Hippocampal formation (tissue), 2 donors: ENCODE measurements at places on chromosomes 3 and 15.

DNA sequence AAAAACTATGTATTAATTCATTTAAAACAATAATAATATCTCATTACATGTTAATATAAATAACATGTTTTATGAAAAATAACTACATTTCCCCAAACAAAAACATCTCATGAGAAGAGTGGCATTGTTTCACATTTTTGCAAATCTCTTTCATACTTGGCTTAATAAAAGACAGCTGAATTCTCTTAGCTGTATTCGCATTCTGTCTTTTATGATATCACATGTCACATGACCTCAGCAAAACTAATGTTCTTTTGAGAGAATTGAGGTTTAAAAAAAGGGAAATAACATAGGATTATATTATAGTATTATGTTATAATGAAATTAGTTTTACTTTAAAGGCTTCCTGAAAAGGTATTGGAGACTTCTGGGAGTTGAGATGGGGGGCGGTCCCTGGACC is 48.4 kb upstream of the SPPL2A start:
- no peak for DNase-seq

DNA sequence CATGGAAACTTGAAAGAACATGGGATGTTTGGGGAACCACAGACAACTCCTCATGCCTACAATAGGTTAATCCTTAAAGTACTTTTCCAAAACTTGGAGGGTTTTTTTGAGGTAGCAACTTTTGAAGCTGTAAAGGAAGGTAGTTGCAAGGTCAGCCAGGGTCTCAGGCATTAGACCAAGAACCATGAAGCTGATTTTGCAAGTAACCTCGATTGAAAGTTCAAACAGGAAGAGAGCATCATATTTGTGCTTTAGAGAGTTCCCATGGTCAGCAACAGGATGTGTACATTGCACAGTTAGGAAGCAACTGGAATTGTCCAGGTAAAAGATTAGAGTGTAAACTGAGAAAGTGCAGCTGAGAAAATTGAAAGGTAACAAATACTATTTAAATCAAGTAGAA is 199.8 kb upstream of the NR2F2 start:
- DNase-seq, result no peak

GRCh38 chr3:134473868-134474546 is 11.8 kb downstream of the ANAPC13 start:
- peak; percentile 48 for DNase-seq

DNA sequence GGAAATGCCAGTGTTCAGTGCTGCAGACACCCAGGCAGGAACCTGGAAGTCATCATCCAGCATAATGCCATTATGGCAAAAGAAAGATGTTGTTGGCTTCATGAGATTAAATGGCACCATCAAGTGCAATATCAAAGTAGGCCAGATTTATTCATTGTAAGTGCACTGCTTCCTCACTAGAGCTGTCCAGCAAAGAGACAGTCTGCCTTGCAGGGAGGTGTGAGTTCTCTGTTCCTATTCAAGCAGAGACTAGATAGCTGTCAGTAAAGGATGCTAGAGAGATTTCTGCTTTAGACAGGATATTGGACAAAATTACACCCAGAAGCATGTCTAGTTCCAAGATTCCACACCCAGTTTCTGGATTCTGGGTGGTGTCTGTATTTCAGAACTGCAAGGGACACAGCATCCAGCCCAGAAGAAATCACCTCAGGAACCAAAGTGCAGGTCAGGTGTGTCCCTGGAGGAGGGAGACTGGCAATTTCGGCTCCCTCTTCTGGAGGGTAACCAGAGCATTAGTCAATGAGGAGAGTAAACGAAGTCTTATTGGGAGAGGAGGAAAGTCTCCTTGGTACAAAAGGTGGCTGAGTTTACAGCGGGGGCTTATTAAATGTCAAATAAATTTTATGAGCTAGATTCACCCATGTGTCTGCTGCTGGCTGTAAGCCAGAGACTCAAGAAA is 377.3 kb downstream of the EPHB1 start:
- DNase-seq, result no peak

DNA sequence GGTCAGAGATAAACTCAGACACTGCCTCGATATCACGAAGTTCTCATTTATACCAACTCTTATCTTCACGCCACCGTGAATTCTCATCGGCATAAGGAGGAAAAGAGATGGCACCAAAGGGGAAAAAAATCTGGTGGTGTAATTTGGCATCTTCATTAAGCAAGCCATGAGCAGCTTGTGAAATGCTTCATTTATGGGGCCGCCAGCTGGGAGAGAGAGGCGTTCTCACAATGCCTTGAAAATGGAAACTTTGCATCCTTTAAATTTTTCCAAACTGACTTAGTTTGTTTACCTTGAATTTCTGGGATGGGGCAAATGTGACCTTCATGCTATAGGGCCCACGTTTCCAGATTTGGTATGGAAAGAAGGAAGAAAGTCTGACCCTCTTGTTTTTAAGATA is 242.5 kb upstream of the ST8SIA2 start:
- DNase-seq, result no peak

DNA sequence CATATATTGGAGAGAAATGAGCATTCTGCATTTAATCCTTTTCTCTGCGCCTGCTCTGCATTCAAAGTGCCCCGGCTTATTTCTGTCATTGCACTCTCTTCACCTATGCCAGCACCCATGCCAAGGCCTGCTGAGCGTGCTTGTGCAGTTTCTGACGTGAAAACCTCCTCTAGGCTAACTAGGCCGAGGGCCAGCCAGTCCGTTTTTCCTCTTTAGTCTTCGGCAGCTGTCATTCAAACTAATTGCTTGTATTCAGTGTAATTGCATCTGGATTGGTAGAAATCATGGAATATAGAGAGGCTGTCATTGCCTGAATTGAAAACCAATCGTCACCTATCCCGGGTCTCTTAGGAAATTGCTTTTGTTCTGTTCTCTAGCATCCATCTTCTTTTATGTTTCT is 94.0 kb downstream of the ARPP21 start:
- no peak for DNase-seq

GRCh38 chr3:52090131-52090932 is 34.0 kb upstream of the DUSP7 start:
- DNase-seq, result no peak

- no peak for DNase-seq
Observed at GRCh38 chr3:100941041-100941440, 52.2 kb downstream of the ABI3BP start.

GRCh38 chr3:160698599-160699195 is 21.7 kb downstream of the ARL14 start:
- no peak for DNase-seq

GRCh38 chr15:57730876-57731275 is 24.4 kb downstream of the POLR2M start:
- no peak for DNase-seq

GRCh38 chr15:46456456-46456855 is 821.6 kb downstream of the SQOR start:
- DNase-seq, result no peak

DNA sequence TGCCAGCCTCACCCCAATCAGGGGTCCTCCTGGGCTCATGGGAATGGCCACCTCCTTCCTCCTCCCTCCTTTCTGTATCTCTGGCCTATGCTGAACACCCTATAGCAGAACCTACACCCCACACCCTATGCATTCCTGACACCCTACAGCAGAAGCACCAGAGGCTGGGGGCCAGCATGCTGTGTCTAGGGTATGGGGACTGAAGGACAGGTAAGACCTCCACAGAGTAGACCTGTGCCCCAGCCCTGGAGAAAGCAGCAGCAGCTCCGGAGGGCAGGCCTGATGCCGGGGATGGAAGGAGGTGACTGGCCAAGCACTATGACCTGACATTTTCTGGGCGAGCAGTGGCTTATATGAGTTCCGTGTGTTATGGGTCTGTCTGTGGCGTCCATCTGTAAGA is 66.9 kb downstream of the TLE3 start:
- no peak for DNase-seq

DNA sequence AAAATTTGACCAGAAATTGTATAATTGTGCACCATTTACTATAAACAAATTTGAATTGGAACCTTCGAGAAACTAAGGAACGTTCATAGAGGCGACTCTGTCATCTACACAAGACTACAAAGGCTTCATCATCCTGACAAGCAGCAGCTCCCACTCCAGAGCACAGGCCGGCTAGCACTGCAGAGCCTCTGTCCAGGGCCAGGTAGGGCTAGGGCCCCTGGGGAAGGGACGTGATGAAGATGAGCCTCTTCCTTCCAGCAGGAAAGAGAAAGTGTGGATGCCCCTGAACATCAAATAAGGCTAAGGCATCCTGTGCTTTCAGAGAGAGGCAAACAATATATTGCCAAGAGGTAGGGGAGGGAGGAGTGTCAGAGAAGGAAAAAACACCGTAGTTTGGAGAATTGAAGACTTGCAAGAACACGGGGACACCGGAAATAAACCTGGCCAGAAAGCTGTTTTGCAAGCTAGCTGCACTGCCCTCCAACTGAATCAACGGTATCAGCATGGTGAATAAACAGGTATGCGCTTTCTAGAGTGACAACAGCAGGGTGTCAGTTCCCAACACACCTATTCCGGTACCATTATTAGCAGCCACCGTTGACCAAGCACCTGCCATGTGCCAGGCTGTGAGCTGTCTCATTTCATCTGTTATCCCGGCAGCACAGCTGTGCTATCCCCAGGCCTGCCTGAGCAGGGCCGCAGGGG is 12.4 kb downstream of the XXYLT1 start:
- DNase-seq, result no peak

DNA sequence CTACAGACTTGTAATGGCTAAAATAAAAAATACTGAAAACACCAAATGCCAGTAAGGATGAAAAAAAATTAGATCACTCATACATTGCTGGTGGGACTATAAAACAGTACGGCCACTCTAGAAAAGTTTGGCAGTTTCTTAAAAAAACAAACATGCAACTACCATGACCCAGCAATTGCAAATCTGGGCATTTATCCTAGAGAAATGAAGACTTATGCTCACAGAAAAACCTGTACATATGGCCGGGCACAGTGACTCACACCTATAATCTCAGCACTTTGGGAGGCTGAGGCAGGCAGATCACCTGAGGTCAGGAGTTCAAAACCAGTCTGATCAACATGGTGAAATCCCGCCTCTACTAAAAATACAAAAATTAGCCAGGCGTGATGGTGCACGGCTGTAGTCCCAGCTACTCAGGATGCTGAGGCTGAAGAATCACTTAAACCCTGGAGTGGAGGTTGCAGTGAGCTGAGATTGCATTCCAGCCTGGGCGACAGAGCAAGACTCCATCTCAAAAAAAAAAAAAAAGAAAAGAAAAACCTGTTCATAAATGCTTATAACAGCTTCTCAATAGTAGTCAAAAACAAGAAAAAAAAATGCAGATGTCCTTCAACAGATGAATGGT is 5.6 kb downstream of the TP53BP1 start:
- DNase-seq, result no peak

DNA sequence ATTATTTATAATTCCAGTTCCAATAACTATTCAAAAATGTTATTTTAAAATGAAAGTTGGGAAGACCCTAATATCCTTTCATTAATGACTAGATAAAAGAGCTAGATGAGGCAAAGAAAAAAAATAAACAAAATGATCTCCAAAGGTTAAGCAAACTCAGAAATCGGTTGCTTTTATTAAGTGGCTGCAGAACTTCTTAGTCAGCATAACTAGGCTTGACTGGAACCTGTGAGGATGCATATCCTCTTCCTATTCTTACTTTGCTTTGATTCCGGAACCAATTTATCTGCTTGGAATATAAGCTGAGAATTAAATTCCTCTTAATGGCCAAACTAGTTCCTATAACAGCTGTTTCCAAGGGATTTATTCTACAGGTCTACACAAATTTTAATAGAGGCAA is 10.7 kb downstream of the GAP43 start:
- no peak for DNase-seq

- no peak for DNase-seq
Observed at GRCh38 chr3:159765860-159766294, 222.8 kb upstream of the IL12A start.

DNA sequence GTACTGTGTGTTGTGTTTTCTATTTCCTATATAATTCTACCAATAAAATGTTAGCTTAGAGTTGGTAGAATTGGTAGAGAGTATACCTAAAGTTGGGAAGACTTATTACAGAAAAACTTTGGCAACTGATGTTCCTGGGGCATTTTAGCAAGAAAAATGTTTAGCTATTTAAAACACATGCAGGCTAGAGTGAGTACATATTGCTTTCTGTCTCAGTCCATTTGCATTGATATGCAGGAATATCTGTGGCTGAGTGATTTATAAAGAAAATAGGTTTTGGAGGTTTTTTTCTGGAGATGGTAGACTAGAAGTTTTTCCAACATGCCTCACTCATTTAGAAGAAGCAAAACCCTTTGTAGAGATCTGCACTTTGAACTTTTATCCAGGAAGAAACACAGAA is 30.4 kb upstream of the OR5K1 start:
- DNase-seq, result no peak

DNA sequence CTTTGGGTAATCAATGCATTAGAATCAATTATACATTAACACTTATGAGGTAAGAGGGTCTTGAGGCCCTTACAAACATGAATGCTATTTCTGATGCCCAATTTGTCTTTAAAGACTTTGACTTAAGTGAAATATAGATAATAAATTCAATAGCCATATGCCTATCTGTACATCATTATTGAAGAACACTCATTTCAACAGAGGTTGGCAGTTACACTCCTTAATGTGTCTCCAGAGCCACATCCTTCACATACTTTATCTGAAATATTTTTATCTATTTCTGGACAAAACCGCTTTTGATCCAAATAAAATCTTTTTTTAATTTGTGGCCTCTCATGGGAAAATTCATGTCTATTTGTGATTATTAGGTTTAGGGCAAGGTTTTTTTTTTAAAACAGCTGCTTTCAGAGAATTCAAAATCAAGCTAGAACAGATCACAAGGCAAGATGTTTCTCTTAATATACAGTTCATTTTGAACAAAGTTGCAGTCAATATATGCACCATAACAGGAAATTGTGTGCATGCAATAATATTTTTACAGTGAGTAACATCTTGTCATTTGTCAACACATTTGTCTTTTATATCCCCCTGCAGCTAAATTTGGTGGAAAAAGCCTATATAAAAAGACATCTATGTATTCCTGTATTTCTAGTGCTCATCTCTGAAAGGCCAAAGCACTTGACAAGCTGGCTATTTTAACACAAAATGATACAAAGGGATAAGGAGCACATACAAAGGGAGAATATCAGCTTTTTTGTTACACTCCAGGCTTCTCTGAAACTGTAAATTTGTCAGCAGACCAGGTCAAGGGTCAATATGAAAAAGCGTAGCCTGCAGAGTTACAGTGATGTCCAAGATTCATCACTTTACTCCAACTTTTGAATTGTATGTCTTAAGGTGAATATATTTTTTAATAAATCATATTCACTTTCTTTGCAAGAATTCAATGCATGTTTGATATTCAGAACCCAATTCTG is 146.2 kb upstream of the DPH6 start:
- no peak for DNase-seq

DNA sequence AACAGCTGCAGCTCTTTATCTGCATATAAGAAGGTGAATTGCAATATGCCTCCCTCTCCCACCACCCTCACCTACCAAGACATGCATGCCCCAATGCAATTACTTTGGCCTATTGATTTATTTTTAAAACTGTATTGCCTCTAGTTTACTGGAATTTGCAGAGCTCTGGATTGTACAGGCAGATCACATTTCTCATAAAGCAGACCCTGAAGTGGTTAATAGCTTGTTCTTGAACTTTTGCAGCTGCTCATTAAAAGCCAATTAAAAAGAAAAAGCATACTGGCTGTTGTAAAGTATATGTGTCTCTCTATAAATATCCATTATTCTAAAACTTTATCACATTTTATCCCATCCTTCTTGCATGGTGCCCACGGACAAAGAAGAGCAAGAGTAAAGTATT is 221.5 kb upstream of the TOPAZ1 start:
- no peak for DNase-seq
